A673 (cell line): ENCODE measurements at places on chromosomes 12 and 14. TPM values are rescaled to one million over a fixed set of nuclear protein-coding genes. Genes with fewer than 3 reads are reported as not detected.
A peak's percentile ranks its signal among the peaks of the same experiment; 100 is the strongest.

GRCh38 chr12:104197264-104197663, 18.3 kb upstream of the TXNRD1 start:
- no peak for DNase-seq

DNA sequence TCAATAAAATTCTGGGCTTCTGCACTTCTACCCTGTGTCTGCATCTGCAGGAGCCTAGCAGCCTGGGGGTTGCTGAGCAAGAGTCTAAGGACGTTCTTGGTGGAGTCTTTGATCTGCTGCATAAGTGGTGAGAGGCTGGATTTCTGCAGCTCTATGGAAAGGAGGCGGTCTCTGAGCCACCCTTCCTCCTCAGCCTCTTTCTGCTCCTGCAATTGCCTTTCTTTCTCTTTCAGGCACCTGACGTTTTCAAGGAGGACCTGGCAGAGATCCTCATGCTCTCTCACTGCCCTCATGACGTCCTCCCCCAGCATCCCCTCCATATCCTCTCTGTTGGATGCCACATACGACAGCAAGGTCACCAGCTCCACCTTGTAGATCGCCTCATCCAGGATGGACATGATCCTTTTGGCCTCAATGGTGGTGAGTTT, 13.6 kb upstream of the TPCN1 start:
- DNase-seq, result no peak

- DNase-seq, result no peak
Measured at GRCh38 chr14:66508547-66508845, 549 bp downstream of the GPHN start.

DNA sequence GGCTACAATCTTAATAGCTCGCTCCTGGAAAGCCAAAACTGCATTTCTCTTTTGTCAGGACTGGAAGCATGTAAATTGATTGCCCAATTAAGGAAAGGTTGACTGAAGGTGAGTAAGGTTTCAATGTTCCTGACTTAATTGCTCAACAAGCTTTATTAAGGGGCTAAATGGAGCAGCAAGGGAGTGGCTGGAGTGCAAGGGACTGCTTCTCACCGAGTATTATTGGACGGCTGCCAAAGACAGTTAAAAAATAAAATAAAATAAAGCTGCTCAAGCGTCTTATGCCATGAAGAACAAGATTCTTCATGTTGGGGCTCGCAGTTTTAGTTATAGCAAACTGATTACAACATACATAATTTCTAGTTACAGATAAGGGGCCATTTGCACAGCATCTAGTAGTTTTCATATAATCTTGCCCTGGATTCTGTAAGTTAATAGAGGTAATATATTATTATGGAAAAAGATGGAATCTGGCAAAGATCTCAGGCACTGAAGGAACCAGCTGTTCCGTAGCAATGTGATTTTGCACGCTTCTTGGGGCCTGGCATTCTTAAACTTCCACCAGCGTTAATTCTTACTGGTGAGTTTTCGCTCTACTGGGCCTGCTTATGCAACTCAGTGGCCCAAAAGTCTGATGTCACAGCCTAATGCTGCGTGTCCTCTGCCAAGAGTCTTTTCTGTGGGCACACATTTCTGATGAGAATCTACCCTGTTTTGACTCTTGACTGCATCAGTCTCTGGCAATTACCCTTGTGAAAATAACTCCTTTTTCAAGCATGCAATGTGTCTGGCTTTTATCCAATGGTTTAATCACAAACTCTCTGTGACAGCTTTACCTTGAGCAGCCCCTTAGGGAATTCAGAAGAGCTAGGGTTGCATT, 108.5 kb downstream of the SLC38A1 start:
- peak; percentile 85 for DNase-seq

- no peak for DNase-seq
Measured at GRCh38 chr14:68965261-68965761, 13.8 kb downstream of the ACTN1 start.

- DNase-seq, result peak; percentile 27
Measured at GRCh38 chr12:93776581-93777018, 99.4 kb downstream of the CRADD start.

DNA sequence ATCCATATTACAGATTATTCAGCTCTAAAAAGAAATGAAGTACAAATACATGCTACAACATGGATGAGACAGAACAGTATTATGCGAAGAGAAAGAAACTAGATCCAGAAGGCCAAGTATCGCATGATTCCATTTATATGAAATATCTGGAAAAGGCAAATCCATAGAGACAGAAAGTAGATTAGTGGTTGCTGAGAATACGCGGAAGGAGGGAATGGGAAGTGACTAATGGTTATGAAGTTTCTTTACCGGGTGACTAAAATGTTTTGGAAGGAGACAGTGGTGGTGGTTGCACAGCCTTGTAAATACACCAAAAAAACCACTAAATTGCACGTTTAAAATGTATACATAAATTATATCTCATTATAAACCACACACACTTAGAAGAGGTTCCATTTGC, 12.5 kb downstream of the PRDM4 start:
- no peak for DNase-seq

DNA sequence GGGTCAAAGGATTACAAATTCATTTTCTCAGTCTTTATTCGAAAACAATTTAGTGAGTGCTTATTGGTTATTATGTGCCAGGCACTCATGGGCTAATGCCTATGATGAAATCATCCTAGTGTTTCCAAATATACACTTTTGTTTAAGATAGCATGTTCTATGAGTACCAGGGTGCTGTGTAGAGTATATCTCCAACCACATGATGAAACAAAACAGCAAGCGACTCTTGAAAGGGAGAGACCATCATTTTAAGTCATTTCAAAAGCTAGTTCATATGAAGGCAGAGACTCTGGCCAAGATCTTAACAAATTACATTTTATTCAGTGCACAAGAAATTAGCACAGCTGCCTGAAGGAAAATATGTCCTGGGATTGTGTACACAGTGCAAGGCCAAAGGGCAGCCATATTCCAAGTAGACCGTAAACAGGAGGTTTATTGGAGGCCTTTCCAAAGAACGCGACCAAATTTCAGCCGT, 204.2 kb downstream of the EFCAB11 start:
- DNase-seq, result no peak

GRIN2B gene
- not detected in 2 replicates for total RNA-seq

C12orf50 gene
- total RNA-seq, result 0.15 and 0.20 TPM in 2 replicates

CPM gene
- total RNA-seq, result 0.81 and 0.84 TPM in 2 replicates

RASAL1 gene
- 0.32 TPM in 1 of 2 replicates, not detected in the other for total RNA-seq

IL26 gene
- not detected in 2 replicates for total RNA-seq

SMIM41 gene
- 0.24 and 0.28 TPM in 2 replicates for total RNA-seq

SCAF11 gene
- total RNA-seq, result 105 and 121 TPM in 2 replicates
